ENCODE measurements at places on chromosomes 6 and 20.
A peak's percentile ranks its signal among the peaks of the same experiment; 100 is the strongest.

DNA sequence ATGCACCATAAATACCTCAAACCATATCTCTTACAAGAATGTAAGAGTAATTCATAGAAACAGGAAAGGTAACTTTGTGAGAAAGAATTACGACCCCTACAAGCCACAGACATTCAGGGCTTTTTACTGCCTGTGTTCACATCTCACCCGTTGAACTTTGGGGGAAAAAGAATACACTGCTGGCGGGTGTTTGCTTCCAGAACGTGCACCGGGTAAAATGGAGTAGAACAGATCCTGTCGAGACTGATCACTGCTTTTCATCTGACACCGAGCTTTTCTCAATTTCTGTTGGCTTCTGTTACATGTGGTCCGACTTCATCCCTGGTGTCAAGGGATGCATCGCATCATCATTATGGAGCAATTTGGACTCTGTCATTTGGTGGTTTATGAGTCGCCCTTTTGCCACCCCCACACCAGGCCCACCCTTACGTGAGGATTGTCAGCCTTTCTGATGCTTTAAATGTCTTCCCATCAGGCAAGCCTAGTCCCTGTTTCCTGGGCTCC lies 219.2 kb upstream of the ZFP64 start:
- no peak for DNase-seq

- peak; percentile 79 for DNase-seq
These were observed 37.5 kb downstream of the NOX3 start for GRCh38 chr6:155418017-155418761.

DNA sequence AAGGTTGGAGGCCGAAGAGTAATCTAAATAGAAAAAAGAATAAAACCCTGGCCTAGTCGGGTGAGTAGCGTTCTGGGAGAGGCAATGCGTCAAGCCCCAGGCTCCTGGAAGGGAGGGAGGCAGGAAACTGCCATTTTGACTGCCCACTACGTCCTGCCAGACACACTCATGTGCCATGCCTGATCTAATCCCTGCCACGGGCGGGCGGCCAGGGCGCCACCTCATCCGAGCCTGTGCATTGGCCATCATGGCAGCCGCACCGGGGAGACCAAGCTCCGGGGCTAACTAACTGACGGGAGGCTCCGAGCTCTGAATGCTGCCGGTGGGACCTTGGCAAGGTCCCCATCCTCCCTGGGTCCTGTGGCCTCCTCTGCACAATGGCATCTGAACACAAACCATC lies 68.8 kb downstream of the INSM1 start:
- DNase-seq, result no peak

DNA sequence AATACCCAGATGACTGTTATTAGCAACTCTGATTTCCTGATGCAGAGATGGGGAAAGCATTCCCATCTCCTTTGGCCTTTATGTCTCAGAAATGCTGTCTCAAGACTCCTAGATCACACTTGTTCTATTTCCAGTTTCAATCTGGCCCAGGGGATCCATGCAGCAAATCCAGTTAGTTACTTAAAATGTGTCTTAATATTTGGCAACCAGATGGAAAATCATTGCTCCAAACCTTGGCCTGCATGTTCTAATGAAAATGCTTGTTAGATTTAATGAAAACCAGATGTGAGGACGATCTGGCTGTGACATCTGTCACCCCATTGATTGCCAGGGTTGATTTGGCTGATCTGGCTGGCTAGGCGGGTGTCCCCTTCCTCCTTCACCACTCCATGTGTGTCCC lies 125.2 kb downstream of the TSHZ2 start:
- no peak for DNase-seq

DNA sequence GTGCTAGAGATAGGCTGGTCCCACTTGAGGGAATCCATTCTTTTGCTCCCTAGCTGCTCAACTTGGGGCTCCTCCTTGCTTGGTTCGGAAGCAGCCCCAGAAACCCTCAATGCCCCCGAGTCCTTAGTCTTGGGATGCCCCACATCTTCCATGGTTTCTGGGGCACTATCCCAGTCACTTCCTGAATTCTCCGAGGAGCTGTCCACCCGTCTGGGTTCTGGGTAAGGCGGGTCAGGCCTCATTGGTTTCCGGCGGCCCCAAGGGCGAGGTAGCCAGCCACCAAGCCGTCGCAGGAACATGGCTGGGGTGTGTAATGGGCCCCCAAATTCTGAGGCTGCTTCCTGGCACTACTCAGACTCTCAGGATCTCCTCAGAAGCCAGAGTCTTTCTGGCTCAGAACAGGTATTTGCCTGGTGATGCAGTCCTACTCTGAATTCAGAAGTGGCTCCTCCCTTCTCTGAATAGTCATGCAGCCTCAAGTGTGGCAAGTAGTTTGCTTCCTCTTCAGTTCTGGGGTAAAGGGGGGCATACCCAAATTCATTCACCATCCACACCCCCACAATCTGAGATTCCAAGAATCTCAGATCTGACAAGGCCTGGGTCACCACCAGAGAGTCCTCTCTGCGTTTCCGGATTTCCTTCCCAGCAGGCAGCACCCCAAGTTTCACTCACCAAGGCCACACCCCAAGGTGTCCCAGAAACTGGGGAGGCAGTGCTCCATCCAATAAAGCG lies 763 bp downstream of the C6orf47 start:
- DNase-seq, result peak; percentile 33

- no peak for DNase-seq
These were observed 256 bp downstream of the CDK19 start for GRCh38 chr6:110815015-110815410.

GRCh38 chr6:139354189-139354588 lies 20.3 kb downstream of the CITED2 start:
- DNase-seq, result no peak

GRCh38 chr6:10610289-10610688 lies 84.1 kb downstream of the C6orf52 start:
- DNase-seq, result peak; percentile 67

DNA sequence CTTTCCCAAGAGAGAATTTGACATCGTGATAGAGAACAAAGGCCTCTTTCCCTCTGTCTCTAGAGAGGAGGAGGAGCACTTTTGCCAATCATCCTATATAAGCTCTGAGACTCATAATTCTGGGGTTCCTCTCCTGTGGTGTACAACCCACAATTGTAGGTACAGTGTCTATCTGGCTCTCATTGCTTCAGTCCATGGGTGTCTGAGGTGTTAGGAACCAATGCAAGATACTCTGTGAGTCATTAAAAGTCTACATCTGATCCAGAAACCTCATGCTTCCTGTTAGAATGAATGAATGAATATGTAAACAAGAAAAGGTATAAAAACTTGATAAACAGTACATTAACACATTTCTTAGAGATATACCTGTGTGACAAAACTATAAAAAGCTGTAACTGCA lies 356.7 kb downstream of the QKI start:
- DNase-seq, result no peak

- DNase-seq, result peak; percentile 11
These were observed 75.1 kb upstream of the ATXN1 start for GRCh38 chr6:16836144-16836981.
